Right renal pelvis (tissue), 4 donors: ENCODE measurements at places on chromosomes 4 and X. TPM values are rescaled to one million over a fixed set of nuclear protein-coding genes. Genes with fewer than 3 reads are reported as not detected.

Gene PPP1R3F
- polyA plus RNA-seq = 8.5 TPM

Gene CLDN2
- polyA plus RNA-seq = 67.7 TPM

Gene FHDC1
- polyA plus RNA-seq = 4.9 TPM

Gene GAGE12F
- polyA plus RNA-seq = not detected

DNA sequence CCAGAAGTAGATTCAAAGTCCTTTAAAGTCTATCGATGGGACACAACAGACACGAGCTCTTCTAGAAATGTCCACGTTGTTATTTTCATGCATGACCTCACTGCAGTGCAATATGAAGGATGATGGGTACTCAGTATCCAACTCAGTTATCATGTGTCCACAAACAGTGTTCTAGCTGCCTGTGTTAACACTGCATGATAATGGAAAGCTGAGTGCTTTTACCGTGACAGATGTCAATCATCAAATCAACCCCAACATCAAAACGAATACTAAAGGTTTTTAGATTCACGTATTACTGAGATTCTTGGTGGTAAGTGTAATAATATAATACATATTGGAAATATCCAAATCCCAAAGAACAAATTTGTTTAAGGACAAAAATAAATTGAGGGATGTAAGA, 394.8 kb upstream of the TENM3 start:
- no peak for DNase-seq

DNA sequence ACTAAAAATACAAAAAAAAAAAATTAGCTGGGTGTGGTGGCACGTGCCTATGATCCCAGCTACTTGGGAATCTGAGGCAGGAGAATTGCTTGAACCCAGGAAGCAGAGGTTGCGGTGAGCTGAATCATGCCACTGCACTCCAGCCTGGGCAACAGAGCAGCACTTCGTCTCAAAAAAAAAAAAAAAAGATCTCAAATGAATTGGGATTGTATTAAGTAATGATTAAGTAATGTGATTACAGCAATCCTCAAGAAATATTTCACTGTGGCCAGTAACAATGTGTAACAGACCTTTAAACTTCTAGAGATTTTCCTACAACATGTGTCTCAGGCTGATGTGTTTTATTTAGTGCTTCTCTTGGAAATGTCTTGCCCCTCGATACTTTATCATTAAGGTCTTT, 46.8 kb downstream of the PKD2 start:
- no peak for DNase-seq

DNA sequence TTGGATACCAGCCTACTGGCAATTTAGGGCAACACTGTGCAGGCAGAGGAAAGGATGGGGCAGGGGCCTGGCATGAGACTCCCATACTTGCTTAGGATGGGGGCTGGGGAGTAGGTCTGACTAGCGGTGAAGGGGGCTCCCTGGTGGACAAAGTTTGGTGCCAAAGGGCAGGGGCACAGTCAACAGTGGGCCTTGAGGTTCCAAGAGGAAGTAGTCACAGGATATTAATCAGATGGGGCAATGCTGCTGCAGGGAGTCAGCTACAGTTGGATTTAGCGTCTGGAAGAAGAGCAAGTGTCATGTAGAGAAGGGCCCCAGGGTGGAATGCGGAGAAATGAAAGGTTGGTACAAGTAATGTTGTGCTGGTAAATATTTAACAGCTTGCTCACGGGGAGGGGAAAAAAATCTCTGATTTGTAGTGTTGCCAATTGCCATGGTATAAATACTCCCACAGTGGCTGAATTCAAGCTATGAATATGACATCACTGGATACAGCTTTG, 139.4 kb downstream of the PJA1 start:
- DNase-seq = no peak

GRCh38 chr4:123244137-123244536, 152.5 kb upstream of the SPRY1 start:
- DNase-seq = no peak

GRCh38 chr4:13539047-13539618, 5.2 kb downstream of the NKX3-2 start:
- DNase-seq = no peak

DNA sequence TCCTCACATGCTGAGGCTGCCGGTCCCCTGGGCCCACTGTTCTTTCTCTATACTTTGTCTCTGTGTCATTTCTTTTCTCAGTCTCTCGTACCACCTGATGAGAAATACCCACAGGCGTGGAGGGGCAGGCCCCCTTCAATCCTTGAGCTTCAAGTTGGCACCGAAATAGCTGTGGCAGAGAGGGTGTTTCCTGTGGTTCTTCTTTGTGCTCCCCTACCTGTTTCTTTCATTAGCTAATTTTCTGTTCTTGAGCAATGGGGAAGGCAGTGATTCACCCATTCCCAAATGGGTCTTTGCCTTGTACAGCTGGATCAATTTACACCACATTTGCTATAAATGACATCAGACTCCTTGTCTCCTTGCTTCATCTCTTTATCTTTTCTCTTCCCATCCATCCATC, 2.1 kb upstream of the CYSLTR1 start:
- no peak for DNase-seq

DNA sequence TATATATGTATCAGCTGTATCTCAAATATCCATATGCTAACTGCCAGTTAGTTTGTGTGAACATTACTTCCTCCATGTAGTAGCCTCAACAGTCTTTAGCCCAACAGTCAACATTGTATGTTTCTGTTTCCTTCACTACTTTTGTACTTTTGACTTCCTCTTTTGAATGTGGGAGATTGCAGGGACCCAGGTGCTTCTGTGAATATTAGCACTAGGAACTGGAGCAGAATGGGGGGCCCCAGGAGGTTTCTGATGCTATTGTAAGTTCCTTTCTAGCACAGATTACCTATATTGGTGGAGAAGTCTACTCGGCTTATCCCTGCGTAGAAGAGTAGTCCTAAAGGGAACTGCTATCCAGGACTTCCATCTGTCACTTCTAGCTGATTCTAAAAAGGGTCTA, 2.3 kb downstream of the PLAC8 start:
- DNase-seq = no peak

- DNase-seq = no peak
These were observed 158.6 kb downstream of the TET2 start for GRCh38 chr4:105305019-105305836.

- DNase-seq = no peak
These were observed 3.8 kb downstream of the MSN start for GRCh38 chrX:65671286-65671685.

DNA sequence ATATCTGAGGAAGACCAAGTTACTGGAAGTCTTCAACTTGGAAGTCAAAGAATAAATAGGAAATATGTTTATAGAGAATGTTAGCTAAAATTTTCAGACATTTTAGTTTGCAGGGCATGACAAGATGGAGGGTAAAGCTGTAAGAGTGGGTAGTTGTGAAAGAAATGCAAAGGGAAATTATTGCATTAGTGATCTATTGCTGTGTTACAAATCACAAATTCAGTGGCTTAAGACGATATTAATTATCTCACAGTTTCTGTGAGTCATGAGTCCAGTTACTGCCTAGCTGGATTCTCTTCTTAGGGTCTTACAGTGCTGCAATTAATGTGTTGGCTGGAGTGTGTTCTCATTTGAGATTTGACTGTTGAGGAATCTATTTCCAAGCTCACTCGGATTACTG, 62.9 kb upstream of the CAMK2D start:
- DNase-seq = no peak
